ENCODE measurements at places on chromosomes 3 and 15.
A peak's percentile ranks its signal among the peaks of the same experiment; 100 is the strongest.

DNA sequence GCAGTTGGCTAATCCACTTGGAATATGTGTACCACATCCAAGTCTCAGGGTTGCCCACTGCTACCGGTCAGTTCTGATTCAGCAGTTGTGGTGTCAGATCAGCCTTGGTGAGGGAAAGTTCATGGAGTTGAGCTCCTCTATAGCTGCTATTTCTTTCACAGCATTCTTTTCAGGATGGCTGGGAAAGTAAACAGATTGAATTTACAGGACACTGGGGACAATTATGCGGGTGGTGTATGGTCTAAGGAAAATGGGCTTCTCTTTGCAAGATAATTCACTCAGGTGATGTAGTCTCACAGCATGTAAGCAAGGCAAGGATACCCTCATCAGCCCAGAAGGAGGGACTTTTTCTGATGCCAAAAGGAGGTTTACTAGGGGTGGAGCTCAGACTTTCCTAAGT is 249.9 kb downstream of the DOCK3 start:
- no peak for DNase-seq

DNA sequence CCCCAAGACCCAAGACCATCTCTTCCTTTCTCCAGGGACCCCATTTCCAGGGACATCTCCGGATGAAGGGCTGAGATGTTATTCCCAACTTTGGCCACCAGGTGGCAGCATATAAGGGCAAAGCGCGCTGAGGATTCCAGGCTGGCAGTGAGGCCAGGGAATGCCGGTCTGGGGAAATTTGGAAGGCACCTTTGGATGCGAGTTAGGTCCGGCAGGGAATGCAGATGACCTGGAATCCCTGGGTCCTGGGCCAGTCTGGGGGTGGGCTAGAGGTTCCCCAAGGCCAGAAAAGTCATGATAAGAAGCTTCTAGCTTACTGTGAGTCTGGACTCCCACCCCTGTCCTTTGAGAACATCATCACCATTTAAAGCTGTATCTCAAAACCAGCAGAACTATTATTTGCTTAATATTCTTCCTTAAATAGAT is 1.6 kb upstream of the CHST13 start:
- peak; percentile 86 for DNase-seq

- DNase-seq: no peak
These were observed 59.7 kb upstream of the GK5 start for GRCh38 chr3:142285083-142285517.

DNA sequence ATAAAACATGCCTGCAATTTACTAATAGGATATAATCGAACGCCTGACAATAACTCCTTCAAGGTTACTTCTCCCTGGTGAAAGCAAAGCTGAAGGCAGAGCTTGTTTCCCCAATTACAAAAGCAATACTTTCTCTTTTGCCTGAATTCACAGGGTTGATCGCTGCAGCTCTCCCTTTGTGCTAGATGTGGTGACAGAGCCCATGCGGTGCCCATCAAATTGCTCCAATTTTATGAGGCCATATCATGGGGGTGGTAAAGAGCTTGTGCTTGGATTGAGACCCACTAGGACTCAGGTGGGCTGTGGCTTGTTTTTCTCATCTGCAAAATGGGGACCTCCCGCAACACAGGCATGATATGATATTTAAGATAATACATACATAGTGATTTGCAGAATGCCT is 143.4 kb downstream of the GREM1 start:
- DNase-seq: no peak

GRCh38 chr3:16370872-16371740 is 106.1 kb downstream of the OXNAD1 start:
- no peak for DNase-seq

- no peak for DNase-seq
These were observed 33.4 kb downstream of the UNC13C start for GRCh38 chr15:54011656-54012055.

DNA sequence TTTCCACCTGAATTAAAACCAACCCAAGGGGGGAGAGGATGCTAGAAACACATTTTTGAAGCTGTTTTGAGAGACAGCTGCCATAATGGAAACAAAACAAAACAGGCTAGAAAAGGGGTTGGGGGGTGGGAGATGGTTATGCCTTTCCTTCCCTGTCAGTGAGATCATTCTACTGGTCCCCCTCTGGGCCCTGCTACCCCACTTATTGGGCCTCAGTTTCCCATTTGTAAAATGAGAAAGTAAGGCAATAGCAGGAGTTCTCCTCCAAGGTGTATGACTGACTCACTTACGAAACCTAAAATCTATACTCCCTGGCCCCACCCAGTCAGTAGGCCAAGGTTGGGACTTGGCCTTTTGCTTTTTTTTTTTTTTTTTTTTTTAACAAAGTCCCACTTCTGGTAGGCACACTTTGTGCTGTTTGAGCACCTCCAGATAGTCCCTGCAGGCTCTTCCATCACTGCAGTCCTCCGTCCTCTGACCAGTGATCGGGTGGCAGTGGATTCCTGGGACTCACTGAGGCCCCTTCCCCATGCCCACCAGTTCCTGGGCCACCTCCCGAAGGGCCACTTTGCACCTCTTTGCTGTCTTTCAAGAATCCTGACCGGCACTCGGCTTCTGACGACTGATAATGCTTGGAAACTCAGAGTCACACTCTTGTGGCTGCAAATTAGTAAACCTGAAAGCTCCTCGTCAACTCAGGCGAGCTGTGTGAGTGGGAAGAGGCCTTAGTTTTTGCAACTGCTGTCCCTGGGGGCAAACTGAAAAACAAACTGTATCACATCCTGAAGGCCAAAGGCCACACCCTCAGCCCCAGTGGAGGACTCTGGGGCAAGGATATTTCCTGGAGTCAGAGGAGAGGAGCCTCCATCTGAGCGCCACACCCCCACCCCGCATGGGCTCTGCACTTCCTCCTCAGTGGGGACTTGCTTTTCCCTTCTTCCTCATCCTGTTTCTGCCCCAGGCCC is 6.7 kb upstream of the PSTPIP1 start:
- DNase-seq: no peak

DNA sequence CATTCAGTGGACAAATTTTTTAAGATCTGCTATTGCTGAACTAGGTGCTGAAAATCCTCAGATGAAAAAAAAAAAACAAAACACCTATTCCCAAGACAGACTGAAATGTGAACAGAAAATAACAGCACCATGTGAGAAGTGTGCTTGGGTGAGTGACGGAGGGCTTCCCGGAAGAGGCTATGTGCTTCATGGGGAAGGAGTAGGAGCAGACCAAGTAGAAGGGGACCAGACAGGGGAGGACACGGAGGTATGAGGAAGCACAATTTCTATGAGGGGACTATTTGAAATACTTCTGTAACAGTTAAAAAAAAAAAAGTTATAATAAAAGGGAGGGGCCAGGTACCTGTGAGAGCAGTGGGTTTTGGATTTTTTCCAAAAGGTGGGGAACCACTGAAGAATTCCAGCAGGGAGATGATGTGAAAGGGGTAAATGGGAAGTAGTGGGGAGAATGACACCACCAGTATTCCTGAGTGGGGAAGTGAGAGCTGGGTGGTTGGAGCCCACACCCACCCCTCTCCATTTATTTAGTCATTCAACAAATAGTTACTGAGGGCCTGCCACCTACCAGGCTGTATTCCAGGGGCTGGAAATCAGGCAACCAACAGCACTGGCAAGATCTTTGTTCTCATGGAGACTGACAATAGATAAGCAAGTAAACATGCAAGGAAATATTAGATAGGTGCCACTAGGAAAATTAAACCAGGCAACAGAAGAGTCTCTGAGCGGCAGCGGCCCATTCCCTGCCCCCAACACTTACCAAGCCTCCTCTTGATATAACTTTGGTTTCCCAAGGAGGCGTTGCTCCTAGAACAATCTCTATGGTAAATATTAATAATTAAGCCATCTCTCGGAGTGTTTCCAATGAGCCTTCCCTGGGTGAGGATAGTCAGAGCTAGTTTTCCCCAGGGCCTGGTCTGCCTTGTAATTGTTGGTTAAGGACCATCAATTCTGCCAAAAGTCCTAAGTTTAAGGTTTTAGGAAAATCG is 3.8 kb upstream of the USP3 start:
- no peak for DNase-seq

DNA sequence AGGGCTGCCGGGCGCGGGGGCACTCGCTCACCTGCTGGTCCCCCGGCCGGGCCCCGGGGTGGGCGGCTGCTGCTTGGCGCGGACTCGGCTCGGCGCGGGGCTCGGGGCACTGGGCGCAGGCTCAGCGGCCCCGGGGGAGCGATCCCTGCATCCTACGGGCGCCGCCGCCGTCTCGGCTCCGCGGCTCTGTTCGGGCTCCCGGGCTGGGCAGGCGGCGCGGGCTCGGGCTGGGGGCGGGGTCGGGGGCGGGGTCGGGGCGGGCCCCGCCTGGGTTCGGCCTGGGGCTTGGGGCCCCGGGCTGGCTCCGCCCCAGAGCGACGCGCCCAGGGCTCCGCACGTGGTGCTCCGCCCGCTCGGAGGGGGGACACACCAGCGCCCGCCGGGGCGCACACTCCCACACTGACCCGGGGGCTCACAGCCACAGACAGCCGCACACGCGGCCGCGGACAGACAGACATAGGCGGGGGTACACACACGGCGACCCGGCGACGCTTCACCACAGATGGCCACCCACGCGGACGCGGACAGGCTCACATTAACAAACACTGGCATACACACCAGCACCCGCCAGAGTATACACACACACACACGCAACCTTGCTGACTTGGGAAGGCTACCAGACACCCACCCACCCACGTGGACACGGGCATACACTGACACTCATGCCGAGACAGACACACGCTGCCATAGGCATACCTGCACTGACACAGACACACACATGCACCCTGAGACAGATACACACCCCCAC is at the start of gene SCN5A:
TSS of gene SCN5A (minus strand) at position 188 of the 748 bp plus-strand sequence. CDS start 16,380 bp downstream, outside the sequence.
- peak; percentile 96 for DNase-seq

- DNase-seq: no peak
These were observed 44.5 kb downstream of the IL17RD start for GRCh38 chr3:57120451-57121174.

GRCh38 chr3:70308760-70309159 is 3.7 kb downstream of the MDFIC2 start:
- DNase-seq: peak; percentile 53

DNA sequence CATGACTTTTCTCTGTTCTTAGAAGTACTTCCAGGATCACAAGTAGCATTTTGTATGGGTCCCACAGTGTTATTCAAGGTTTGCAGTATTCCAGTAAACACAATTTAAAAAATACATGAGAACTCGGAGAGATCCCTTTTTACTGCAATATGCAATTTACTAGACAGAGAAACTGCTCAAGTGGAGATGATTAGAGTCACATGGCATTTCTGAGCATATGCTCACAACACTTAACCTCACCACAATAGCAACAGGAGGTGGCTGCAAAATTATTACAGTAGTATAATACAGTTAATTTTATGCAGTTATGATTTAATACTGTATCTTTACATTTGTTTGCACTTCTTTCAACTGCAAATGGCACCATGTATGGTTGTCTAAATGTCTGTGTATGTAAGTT is 87.5 kb downstream of the PIK3CB start:
- no peak for DNase-seq

- DNase-seq: no peak
These were observed 254.5 kb upstream of the RARB start for GRCh38 chr3:25173606-25174005.

Data from D341Med (cell line).